ENCODE measurements at places on chromosomes 2 and 18.

DNA sequence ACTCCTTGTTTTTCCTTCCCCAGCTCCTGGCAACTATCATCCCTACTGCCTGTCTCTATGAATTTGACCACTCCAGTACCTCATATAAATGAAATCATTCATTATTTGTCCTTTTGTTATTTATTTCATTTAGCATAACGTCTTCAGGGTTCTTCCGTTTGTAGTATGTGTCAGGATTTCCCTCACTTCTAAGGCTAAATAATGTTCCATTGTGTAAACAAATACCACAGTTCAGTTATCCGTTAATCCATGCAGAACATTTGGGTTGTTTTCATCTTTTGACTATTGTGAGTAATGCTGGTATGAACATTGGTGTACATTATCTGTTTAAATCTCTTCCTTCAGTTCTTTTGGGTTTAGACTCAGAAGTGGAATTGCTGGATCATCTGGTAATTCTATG is 18.8 kb downstream of the DYNC2LI1 start:
- DNase-seq, result no peak

DNA sequence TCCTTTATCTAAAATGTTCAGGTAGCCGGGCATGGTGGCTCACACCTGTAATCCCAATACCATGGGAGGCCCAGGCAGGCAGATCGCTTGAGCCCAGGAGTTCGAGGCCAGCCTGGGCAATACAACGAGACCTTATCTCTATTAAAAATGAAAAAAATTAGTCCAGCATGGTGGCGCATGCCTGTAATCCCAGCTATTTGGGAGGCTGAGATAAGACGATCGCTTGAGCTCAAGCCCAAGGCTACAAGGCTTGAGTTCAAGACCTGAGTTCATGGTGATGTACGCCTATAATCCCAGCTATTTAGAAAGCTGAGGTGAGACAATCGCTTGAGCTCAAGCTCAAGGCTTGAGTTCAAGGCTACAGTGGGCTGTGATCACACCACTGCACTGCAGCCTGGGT is 45.6 kb upstream of the GPR75 start:
- DNase-seq, result no peak

- DNase-seq, result no peak
Observed at GRCh38 chr2:142940606-142941223, 63.3 kb downstream of the KYNU start.

- peak; percentile 73 for DNase-seq
Observed at GRCh38 chr2:190979906-190980629, 33.9 kb downstream of the STAT1 start.

GRCh38 chr18:23171581-23172156 is 36.4 kb downstream of the CABLES1 start:
- DNase-seq, result no peak

DNA sequence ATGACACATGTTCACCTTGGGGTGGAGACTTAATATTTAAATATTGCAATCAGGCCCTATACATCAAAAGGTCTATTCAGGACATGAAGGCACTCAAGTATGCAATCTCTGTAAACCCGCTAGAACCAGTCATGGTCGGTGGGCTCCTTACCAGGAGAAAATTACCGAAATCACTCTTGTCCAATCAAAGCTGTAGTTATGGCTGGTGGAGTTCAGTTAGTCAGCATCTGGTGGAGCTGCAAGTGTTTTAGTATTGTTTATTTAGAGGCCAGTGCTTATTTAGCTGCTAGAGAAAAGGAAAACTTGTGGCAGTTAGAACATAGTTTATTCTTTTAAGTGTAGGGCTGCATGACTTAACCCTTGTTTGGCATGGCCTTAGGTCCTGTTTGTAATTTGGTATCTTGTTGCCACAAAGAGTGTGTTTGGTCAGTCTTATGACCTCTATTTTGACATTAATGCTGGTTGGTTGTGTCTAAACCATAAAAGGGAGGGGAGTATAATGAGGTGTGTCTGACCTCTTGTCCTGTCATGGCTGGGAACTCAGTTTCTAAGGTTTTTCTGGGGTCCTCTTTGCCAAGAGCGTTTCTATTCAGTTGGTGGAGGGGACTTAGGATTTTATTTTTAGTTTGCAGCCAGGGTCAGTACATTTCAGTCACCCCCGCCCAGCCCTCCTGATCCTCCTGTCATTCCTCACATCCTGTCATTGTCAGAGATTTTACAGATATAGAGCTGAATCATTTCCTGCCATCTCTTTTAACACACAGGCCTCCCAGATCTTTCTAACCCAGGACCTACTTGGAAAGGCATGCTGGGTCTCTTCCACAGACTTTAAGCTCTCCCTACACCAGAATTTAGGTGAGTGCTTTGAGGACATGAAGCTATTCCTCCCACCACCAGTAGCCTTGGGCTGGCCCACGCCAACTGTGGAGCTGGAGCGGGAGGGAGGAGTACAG is 108.1 kb downstream of the XRCC5 start:
- DNase-seq, result no peak

- DNase-seq, result no peak
Observed at GRCh38 chr2:215441560-215442400, 5.9 kb upstream of the FN1 start.

- no peak for DNase-seq
Observed at GRCh38 chr2:134014196-134014960, 239.5 kb upstream of the MGAT5 start.

GRCh38 chr18:50193796-50194630 is 934 bp downstream of the MYO5B start:
- DNase-seq, result no peak

DNA sequence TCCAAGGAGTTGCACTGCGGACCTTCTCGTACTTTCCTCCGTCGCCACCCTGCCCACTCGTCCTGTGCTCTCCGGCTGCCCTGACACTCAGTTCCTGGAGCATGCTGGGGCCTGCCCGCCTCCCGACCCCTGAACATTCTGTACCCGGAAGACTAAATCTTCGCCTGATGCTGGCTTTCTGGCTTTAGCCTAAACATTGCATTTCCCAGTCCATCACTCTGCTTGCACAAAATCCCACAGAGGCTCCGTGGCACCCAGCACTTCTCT is 550 bp upstream of the SFXN5 start:
- peak; percentile 45 for DNase-seq

DNA sequence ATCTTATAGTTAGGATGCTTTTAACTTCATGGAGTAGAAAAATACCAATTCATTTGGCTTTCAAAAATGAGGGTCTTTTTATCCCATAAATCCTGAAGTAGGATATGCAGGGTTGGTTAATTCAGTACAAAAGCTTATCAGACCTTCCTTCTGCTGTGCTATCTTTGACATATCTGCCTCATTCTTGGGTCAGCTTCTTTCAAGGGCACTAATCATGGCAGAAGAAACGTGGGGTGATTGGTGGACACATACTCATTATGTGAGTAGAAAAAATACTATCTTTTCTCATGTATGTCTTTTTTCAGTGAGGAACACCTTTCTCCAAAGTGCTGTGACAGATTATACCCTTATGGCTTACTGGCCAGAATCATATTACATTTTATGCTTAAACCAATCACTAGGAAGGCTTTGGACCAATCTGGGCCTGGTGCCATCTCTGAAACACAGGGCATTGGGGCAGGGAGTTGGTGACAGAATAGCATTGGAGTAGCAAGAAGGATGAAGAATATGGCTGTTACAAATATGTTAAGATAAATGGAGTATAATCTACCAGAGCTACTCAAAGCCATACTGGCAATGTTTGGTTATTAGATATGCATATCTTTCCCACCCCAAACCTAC is 10.1 kb downstream of the UGP2 start:
- no peak for DNase-seq

DNA sequence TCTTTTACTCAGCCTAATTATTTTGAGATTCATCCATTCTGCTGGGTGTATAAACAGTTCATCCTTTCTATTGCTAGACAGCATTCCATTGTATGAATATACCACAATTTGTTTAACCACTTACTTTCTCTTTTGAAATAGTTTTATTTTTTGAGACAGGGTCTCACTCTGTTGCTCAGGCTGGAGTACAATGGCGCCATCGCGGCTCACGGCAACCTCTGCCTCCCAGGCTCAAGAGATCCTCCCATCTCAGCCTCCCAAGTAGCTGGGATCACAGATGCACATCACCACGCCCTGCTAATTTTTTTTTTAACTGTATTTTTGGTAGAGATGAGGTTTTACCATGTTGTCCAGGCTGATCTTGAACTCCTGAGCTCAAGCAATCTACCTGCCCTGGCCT is 54.5 kb downstream of the USP37 start:
- no peak for DNase-seq

DNA sequence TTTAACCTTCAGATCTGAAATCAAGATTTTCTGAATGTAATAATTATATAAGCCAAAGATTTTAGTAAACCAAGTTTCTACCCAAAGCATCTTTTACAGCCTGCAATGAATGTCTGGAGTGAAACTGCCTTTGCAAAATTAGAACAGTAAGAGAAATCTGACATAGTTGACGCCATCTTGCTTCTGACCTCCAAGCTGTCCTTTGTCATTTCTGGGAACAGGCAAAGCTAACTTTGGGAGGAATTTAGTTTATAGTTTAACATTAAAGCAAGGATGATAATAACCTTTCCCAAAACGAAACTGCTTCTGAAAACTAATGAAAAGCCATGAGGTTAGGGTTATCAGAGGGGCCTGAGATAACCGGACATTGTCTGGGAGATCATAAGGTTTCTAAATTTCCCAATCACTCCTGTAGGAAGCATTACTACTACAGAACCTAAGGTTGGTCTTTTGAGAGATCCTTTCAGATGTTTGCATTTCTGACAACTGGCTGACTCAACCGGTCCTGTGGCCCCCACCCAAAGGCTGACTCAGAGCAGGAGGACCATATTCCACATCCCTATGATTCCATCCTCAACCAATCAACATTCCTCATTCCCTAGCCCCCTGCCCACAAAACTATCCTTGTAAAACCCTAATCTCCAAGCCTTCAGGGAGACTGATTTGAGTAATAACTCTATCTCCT is 124.5 kb downstream of the TMEM131 start:
- DNase-seq, result no peak

GRCh38 chr2:175167076-175167791 is 769 bp downstream of the ATF2 start:
- no peak for DNase-seq

DNA sequence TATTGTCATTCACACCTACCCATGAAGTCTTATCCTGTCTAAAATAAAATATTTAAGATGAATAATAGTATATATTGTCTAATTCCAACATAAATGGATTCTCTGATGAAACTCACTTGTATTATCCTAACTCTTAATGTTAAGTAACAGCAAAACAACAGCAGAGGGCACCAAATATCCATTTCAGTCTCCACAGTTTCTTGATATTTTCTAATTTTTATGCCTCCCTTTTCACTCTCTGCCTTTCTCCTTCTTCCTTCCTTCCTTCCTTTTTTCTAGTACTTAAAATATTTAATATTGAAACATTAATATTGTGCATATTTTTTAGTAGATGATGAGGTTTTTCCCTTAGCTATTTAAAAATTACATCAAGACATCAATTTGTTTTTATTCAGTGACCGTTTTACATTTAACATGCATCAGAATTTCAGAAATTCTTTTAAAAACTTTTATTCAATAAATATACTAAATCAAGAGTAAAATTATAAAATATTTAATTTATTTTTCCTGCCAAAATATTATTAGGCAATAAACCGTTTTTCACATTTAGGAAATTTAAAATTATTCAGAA is 97.6 kb downstream of the WDR7 start:
- no peak for DNase-seq

DNA sequence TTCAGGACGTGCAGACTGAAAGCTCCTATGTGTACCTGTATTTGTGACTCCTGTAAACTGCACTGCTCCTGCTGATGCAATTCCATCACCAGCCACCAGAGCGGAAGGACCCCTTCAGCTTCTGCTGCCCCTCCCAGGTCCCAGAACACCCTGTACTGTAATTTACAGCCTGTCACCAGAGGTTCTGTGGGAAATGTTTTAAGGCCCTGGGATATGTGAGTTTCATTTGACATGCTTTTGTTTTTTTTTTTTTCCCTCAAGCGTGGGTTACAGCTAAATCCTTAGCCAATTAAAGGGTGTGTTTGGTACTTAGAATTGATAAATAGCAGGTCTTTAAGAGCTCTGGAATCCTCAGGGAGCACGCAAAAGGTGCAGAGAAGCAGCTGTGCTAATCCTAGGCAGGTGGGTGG is 79.4 kb downstream of the KCTD1 start:
- DNase-seq, result no peak

DNA sequence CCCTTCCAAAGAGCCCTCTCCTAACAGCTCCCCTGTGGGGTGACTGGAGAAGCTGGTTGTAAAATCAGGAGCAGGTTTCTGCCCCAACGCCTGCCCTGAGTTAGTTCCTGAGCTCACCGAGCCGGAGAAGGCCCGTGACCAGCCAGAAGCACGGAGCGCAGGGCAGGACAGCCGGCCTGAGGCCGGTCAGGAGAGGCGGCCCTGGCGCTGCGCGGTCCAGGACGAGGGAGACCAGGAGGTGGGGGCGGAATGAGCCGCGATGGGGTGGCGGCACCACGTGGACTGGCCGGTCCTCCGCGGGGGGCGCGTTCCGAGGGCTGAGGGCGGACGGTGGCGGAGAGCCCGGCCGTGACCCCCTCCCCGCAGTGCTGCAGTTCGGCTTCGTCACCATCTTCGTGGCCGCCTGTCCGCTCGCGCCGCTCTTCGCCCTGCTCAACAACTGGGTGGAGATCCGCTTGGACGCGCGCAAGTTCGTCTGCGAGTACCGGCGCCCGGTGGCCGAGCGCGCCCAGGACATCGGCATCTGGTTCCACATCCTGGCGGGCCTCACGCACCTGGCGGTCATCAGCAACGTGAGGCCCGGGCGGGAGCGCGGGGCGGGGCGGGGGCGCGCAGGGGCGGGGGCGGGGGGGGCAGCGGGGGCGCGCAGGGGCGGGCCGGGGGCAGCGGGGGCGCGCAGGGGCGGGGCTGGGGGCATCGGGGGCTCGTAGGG is 29.0 kb downstream of the ANO7 start:
- DNase-seq, result peak; percentile 86

DNA sequence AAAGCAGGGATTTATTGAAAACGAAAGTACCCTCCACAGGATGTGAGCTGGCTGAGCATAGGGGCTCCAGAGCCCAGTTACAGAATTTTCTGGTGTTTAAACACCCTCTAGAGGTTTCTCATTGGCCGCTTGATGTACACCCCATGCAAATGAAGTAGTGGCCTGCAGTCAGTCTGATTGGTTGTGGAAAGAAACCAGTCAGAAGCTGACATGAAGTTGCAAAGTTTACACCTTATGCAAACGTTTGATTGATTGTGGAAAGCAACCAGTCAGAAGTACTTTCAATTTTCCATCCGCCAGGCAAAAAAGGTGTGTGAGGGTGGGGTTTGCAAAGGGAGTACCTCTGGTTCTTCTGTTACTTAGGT is 62.3 kb downstream of the VWA3B start:
- peak; percentile 35 for DNase-seq

All from right hindlimb (tissue), 1 donor.